Inflammatory macrophage (primary cell): ENCODE measurements at places on chromosomes 4 and X.

DNA sequence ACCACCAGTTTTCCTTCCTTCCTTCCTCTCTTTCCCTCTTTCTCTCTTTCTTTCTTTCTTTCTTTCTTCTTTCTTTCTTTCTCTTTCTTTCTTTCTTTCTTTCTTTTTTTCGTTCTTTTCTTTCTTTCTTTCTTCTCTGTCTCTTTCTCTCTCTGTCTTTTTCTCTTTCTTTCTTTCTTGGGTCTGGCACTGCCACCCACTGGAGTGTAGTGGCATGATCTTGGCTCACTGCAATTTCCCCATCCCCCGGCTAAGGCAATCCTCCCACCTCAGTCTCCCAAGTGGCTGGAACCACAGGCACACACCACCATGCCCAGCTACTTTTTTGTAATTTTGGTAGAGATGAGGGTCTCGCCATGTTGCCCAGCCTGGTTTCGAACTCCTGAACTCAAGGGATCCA, 51.6 kb upstream of the NHS start:
- DNase-seq: no peak

DNA sequence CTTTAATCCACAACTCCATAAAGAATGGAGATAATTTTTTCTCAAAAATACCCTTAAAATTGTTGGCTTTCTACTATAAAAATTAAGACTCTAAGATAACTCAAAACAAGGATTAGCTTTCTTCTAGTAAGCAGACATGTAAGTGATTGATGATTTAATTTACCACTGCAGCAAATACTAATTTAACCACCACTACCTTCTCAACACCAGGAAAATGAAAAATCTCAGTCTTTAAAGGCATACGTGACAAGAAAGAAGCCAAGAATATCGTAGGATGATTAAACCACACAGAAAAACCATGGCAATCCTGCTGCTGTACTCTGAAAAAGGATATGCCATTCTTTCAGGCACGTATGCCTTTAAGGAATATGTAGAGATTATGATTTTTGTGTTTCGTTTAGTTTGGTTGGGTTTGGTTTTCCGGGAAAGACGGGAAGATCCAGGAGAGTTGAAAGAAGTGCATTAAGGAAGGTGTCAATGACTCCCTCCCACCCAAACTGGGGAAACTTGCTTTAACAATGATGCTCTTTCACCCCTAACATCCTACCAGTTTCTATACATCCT, 881 bp downstream of the LRCH2 start:
- no peak for DNase-seq

- no peak for DNase-seq
Observed at GRCh38 chr4:156751486-156751885, 220.1 kb downstream of the PDGFC start.

- DNase-seq: peak; percentile 11
Observed at GRCh38 chr4:41361794-41362526, 105.2 kb downstream of the UCHL1 start.

DNA sequence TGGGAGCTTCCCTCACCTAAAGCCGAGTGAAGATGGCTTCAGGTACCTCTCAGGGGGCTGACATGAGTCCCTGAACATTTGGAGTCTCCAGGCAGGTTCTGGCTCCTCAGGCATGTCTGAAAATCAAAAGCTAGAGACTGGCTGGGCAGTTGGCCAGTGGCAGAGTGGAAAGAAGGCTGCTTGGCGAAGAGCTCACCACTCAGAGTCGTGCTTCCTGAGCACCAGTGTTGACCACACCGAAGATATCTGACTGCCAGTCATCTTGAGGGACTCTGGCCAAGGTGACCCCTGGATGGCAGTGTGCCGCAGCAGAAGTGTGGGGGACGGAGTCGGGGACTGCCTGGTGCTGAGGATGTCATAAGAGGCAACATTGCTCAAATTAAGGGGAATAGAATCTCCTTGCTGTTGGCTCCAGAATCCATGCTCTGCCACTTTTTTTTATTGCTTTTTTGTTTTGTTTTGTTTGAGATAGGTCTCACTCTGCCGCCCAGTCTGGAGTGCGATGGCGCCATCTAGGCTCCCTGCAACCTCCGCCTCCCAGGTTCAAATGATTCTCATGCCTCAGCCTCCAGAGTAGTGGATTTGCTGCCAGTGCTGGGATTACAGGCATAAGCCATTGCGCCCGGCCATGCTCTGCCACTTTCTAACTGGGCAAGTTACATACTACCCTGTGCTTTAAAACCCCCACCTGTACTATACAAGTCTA, 172.5 kb upstream of the GATB start:
- no peak for DNase-seq

GRCh38 chr4:13329340-13329850, 154.7 kb downstream of the RAB28 start:
- DNase-seq: no peak
